ENCODE measurements at places on chromosomes 2 and 18.

GRCh38 chr2:65775839-65776238 lies 343.4 kb upstream of the SPRED2 start:
- no peak for DNase-seq

GRCh38 chr18:10270151-10270571 lies 184.3 kb upstream of the APCDD1 start:
- no peak for DNase-seq

- no peak for DNase-seq
Observed at GRCh38 chr2:160522951-160523710, 29.5 kb upstream of the RBMS1 start.

- DNase-seq, result no peak
Observed at GRCh38 chr2:229205704-229206103, 65.4 kb downstream of the PID1 start.

DNA sequence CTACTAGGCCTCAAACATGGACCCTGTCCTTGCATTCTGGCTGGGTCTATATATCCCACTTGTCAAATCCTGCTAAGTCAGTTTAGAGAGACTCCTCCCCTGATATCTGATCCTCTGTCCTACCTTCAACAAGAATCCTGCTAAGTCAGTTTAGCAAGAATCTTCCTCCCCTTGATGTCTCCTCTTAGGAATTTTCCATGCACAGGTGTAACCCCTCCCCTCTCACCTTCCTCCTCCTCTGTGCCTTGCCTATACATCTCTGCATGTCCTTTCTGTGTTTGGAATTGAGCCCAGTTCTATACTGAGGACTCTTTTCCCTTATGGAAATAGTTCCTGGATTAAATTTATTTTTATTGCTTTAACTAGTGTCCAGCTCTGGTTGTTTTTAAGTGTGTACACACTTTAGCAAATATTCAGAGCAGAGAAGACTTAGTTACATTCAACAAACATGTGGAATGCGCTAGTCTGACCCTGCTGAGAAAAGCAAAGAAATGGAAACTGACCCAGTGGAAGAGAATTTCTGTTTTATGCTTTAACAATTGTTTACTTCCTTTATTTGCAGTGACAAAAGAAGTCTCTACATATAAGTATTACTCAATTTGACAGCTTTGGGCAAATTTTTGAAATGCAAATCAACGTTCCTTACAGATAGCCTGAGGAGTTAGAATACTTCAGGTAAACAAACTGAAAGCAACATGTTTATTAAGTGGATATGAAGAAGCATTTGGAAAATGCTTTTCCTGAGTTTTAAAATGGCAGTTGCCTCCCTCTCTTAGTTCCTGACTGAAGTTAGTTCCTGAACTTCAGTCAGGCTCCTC lies 80.6 kb downstream of the RIT2 start:
- no peak for DNase-seq

DNA sequence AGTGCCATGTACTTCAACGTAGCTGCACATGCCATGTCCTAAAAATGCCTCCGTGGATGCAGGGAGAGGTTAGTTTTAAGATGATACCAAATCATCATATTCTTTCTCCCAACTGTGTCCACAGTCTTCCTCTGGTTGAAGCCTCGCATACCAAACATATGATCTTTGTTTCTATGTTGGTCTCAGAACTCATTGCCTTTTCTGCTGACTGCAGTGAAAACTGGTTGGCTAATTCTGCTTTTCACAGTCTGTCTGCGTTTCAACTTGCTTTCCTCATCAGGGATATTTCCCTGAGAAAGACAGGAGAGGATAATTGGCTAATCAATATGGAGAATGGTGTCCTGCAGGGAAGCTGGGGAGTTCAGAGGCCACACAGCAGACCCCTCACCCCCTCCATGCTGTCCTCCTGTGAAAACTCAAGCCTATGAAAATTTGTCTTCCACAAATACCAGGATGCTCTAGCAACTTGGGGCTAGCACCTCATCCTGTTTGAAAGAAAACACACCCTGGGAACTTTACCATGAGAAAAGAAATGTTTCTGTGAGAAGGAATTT lies 192.2 kb upstream of the PXDN start:
- no peak for DNase-seq

GRCh38 chr18:23721696-23722480 lies 32.6 kb downstream of the LAMA3 start:
- DNase-seq, result no peak

DNA sequence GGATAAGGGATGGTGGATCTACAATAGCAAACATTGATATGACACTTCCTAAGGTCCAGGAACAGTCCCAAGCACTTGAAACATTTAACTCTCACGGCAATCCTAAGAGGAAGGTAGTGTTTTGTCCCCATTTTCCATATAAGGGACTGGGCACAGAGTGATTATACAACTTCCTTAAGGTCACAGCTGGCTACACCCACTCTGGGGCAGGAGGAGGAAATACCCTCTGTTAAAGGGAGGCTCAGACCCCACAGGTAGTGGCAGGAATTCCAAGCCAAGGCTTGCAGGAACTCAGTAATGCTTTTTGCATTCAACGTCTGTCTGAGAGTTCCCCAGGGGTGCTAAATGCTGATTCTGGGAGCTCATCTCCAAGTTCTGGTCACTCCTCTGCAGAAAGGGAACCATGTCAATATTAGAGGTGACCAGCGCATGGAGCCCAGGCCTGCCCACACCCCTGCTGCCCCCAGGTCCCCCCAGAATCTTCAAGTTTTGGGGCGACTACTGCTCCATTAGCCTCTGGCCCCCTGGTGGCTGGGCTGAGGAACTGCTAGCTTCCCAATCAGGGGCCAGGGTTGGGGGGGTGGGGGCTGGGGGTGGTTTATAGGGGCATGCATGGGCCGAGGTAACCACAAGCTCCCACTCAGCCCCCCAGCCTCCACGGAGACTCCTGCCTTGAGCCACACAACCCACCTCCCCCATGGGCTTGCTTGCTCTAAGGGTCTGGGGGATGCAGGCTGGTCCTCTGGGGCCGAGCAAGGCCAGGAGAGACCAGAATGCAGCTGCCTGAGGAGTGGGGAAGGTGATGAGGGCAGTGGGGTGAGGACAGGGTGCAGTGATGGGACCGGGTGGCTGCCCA lies 11.1 kb downstream of the OBSL1 start:
- peak; percentile 77 for DNase-seq

All from GM20000 (cell line).